ENCODE measurements at places on chromosomes 6 and 20.

GRCh38 chr6:7841781-7842468, 68.7 kb downstream of the TXNDC5 start:
- no peak for DNase-seq

GRCh38 chr6:116877743-116878142, 701 bp downstream of the RFX6 start:
- no peak for DNase-seq

GRCh38 chr6:34115403-34115795, 30.5 kb downstream of the GRM4 start:
- no peak for DNase-seq

- no peak for DNase-seq
These were observed 66.1 kb downstream of the SMLR1 start for GRCh38 chr6:130893277-130893676.

DNA sequence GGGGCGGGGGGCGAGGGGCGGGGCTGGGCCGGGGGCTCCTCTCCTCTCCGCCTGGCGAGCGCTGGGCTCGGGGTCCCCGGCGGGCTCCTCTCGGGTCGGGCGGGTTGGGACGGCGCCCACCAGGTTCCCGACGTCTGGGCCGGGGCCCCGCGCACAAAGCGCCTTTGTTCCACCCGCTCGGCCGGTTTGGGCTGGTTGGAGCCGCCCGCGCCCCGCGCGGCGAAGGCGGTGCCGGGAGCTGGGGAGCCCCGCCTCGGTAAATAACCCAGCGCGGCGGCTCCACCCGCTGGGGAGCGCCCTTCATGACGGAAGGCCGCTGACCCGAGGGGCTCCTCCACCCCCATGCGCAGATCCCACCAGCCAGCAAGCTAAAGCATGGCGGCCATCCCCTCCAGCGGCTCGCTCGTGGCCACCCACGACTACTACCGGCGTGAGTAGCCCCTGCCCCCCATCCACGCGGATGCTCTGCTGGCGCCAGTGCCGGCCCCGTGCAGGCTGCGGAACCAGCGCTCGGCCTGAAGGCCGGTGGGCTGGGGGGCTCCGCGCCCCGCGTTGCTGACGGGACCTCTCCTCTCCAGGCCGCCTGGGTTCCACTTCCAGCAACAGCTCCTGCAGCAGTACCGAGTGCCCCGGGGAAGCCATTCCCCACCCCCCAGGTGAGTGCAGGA, 503 bp downstream of the PPDPF start:
- peak; percentile 75 for DNase-seq

GRCh38 chr20:2794866-2795447, 5.5 kb downstream of the CPXM1 start:
- no peak for DNase-seq
